ENCODE measurements at places on chromosomes 5 and 9.

- no peak for DNase-seq
Observed at GRCh38 chr5:159442206-159442850, 112.0 kb upstream of the IL12B start.

DNA sequence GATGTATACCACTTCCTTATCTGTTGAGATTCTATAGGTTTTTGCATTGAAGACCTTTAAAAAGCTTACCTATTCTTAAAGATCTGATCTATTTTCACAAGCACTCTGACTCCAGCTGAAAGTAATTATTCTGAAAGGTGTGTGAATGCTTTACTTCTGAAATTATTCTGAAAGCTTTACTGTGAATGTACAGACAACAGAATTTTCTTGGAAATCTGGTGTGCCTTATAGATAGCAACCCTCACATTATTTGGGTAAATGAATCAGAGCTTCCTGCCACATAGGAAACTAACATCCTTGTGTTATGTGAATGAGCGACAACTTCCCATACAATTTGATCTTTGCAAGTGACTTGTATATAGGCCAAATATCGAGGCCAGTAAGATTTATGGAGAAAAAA, 6.5 kb downstream of the CDO1 start:
- no peak for DNase-seq

GRCh38 chr5:162227075-162227474, 159.5 kb downstream of the GABRG2 start:
- no peak for DNase-seq

DNA sequence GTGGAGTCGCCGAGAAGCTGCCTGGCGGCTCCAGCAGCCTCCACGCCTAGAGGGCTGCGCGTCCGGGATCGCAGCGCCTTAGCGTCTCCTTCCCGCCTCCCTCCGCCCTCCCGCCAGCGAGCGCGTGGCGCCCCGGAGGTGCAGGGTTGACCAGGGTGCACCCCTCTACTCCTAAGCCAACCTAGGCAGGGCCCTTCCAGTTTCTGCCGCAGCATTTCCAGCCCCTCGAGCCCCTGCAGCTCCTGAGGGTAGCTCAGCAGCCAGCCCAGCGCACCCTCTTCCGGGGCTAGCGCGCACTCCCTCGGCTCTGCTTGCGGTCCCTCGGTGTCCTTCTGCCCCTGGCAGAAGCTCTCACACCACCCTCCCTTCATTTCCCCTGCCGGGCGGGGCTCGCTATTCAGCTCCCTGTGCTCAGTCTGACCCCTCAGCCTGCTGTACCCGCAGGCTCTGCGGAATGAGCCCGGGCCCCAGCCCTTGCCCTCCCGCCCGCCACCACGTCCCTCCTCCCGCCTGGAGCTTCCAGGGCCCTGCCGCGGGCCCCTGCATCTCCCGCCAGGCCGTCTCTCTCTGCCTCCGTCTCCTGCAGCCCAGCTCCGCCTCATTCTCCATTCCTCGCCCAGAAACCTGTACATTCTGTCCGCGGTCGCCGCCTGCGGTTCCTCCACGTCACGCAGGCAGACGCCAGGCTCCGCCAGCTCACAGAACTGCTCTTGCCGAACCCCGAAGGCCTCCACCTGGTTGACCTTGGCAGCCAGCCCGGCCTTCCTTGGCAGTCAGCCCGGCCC, 61.8 kb downstream of the SPATA31C2 start:
- no peak for DNase-seq

GRCh38 chr9:107749787-107750444, 260.3 kb upstream of the KLF4 start:
- no peak for DNase-seq

GRCh38 chr5:173998531-173998930, 9.6 kb downstream of the C5orf47 start:
- DNase-seq = no peak

All from T-helper 22 cell (primary cell).